ENCODE measurements at places on chromosomes 3 and 15.
A peak's percentile ranks its signal among the peaks of the same experiment; 100 is the strongest.

- peak; percentile 52 for DNase-seq
Measured at GRCh38 chr3:79032686-79033318, 735.0 kb downstream of the ROBO1 start.

DNA sequence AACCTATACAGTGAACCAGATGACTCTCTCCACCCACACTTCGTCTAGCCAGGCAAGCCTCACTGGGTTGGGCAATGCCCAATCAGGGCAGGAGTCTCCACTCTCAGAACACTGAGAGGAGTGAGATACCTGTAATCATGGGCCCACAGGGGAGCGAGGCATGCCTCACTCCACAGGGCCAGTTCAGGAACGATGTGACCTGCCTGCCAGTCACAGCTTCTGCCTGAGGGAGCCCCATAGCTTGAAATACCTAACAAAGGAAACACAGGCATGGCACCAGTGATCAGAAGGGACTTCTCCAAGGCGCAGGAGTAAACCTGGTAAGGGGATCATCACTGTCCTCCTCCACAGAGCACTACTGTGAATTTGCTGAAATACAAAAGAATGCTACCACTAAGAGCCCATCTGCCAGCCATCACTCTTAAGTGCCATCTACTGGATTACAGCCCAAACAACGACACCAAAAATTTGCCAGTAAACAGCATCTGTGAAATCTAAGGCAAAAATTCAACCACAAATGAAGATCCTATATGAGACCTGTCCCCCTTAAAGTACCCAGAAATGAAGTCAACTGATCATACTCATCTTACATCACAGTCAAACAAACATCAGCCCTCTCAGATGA lies 689.9 kb upstream of the SEMA6D start:
- no peak for DNase-seq

DNA sequence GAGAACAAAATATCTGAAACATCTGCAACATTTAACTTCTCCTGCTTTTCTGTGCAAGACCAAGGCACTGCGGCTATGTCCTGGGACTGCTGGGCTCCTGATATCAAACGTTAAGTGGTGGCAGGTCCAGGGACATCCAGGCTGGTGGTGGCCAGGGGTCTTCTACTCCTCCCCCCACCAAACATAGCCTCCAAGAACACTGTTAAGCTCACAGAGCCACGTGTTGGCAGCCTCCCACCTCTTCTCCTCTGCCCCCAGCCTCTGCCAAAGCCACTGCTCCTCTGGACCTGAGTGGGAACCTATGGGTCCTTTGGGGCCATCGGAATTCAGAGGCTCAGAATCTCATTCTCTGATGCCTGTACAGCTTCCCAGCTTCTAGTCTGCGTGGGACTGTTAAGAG lies 325.7 kb downstream of the ARRDC4 start:
- DNase-seq = no peak

DNA sequence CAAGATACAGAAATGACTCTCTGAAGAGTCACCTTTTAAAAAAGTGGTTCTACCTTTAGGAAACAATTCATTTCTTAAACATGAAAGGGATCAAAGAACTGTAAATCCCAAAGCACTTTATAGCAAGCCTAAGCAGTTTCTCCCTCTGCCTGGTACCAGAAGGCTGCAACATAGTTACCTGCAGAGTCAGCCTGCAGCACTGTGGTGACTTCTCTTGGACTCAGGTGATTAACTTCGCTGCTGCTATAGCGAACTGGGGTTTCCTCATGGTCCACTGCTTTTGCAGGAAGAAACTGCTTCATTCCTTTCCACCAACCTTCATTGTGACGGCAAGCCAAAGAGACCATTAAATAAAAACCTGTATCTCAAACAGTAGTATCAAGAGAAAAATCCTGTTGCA lies 37.3 kb downstream of the ST3GAL6 start:
- no peak for DNase-seq

GRCh38 chr3:192068464-192069254 lies 607.7 kb downstream of the PYDC2 start:
- no peak for DNase-seq

DNA sequence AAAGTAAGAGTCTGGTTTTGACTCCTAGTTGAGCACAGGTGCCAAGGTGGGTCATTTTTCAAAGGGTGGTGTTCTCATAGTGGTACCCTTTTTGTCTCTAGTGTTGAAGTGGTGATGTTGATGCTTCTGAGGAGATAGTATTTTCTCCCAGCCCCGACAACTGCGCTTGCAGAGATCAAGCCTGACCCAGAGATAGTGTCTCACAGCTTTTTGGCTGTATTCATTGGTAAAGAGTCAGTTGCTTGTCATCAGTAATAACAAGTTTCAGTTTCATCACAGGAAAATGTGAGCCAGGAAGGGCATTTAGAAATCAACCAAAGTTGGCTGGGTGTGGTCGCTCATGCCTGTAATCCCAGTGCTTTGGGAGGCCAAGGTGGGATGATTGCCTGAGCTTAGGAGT lies 139.3 kb downstream of the NFKBIZ start:
- DNase-seq = no peak

DNA sequence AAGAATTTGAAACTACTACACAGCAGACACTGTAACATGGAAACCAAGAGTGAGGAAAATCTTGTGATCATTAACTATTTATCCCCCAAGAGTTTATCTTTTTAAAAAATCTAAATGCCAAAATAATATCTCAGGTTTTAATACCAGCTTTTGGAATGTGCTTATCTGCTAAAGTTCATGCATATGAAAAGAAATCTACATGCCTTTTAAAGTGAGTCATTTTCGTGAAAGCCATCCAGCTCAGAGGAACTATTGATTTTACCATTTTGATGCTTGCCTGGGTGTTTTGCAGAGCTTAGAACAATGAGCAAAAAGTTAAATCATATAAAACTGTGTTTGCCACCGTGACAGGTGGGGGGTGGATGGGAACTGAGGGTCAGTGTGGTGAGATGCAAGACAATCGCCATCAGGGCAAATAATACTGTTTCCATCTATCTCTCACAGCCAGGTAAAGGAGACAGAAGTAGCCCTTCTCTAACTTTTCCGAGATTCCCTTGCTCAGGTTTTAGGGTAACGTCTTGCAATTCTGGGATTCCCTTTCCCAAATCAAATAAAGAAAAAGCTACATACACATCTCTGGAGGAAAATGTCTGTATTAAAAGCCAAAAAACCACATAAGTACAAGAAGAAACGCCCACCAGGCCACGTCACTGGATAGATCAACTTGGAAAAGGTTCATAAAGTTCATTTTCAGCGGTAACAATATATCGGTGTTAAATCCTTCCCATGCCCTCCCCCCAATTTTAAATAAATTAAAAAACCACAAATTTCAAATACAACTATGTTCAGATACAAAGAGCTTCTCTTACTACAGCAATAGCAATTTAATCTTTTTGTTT lies 2.0 kb downstream of the TMEM158 start:
- no peak for DNase-seq

DNA sequence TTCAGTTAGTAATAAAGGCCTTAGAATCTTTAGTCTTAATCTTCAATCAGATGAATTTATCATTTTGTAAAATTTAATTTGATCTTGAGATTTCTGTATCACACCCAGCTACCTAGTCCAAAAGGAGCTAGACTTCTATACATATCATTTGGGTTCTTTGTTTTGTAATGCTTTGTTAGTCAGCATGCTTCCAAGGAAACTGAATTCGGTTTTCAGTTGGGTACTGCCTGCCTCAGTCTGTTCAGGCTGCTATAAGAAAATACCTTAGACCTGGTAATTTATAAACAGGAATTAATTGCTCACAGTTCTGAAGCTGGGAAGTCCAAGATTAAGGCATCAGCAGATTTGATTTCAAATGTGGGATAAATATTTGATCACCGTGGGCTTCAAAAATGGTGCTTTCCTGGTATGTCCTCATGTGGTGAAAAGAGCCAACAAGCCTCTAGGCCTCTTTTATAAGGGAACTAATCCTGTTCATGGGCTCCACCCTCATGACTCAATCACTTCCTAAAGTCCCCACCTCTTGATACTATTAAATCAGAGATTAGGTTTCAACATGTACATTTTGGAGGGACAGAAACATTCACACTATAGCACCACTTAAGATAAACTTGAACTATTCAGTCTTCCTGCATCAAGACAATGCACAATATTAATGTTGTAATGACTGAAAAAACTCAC lies 800.7 kb downstream of the NAALADL2 start:
- no peak for DNase-seq

GRCh38 chr15:29141308-29142128 lies 128.1 kb downstream of the NSMCE3 start:
- no peak for DNase-seq

DNA sequence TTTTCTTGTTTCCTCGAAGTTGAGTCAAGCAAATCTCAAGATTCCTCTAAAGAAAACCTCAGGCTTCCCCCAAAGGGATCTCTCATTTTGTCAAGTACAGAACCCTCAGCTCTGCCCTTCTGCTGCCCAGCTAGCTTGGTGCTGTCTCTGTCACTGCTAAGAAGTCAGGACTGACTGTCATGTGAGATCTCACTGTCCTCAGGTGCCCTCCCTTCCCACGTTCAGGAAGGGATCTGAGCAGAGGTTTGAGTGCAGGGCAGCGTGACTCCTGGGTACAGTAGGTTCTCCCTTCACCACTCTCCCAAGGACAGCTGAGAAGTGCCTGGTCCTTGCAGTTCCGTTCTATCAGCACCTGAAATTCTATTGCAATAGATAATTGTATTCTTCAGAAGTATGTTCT lies 229.7 kb downstream of the SLCO3A1 start:
- DNase-seq = no peak

DNA sequence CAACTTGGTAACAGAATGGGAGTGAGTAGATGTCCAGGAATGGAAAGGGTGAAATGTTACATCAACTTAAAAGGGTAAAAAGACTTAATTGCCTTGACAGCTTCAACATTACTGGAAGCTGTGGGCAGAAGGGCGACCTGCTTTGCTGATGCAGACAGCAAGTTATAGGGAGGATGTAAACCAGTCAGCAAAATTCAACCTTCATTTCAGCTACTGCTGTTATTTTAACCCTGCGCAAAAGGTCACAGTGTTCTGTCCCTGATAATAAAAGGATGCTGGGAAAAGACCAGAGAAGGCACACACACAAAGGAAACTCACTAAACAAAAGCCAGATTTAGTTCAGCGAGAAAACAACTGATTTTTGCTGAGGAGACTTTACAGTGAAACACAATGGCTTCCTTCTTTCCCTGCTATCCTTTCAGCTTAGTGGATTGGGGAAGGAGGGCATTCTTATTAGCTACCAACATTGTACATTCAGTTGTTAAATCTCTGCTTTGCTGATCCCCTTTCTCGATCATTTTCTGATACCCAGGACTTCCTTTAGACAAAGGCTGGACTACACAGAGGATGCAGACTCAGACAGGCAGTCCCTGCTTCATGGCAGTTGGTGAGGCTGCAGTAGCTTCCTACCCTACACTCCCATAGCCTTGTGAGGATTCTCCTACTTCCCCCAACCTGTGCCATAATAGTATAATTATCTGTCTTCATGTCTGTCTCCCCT lies 62.0 kb downstream of the P3H2 start:
- no peak for DNase-seq

- DNase-seq = no peak
Measured at GRCh38 chr15:51193526-51193925, 98.8 kb upstream of the TNFAIP8L3 start.

DNA sequence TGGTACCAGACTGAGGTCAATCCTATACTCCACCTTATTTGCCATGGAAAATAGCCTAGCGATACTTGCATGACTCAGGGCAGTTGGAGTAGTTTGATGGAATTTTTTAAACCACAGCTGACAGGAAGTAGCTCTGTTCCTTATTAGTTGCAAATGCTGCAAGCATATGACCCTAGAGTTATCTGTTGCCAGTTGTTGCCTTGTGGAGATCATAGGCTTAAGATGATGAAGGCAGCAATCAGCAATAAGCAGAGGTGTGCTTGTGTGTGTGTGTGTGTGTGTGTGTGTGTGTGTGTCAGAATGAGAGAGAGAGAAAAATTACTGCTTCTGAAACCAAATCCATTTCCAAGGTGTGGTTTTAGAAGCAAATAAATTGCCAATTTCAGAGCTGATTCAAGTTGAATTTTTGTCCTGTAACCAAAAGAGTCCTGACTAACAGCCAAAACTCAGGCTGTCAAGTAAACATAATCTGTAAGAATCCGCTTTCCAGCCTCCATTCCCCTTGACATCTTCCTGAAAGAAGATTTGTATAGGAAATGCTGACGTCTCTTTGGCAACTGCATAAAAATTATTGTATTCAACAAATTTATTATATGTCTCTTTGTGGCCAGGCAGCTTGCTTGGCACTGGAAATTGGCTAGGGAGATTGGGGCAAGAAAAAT lies 141.2 kb downstream of the SERPINI1 start:
- DNase-seq = no peak

- DNase-seq = no peak
Measured at GRCh38 chr3:127156338-127157050, 36.4 kb upstream of the PRR23E start.

- DNase-seq = peak; percentile 17
Measured at GRCh38 chr3:119559441-119559963, at the start of gene CD80. TSS of gene CD80 (minus strand) at chr3:119559614. CDS start at chr3:119557728, 1,886 bp downstream.

DNA sequence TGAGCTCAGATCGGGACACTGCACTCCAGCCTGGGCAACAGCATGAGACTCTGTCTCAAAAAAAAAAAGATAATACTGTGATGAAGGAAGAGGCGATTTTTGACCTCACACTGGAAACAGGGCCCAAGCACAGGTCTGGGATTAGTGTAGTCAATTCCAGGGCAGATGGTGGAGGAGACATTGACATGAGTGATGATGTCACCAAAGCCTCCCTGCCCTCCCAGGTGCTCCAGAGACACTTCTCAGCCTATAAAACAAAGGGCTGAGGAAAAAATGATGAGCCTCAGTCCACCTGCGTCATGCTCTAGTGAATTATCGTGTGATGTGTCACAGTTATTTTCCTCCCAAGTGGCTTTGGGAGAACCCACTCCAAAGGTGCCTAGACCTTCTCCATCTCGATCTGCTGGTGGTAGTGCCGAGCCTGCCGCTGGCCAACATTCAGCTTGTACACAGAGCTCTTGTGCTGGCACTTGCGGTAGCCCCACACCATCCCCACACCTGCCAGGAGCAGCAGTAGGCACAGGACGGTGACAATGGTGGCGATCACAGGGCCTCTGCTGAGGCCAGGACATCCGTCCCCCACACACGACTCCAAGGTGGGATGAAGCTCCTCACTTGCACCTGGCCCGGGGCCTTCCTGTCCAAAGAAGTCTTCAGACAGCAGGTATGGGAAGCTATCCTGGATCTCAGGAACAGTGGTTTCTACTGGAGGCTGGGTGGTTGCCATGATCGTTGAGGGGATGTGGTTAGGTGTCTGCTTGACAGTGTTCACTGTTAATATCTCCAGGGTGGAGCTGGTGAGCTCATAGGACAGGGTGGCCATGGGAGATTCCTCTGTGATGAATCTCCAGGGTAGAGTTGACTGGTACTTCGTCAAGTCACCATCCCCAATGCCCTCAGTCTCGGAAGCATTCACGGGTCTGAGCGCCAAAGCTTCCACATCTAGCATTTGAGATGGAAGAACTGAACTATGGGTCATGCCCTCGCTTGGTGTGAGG lies 38.8 kb downstream of the CRTAP start:
- DNase-seq = no peak

DNA sequence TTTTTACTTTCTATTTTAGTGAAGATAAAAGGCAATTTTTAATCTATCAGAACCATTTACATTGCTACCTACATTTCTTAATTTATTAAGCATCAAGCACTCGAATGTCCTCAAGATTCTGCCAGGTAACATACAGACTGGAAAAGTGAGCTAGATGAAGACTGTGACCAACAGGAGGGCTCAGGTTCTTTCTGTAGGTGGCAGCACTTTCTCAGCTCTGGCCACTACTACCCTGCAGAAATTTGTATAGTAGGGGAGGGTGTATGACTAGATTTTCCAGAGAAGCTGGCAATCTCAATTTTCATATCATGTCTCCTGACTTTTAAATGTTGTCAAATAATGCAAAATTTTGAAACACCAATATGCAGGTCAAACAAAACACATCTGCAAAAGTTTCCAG lies 165.0 kb upstream of the SUCLG2 start:
- no peak for DNase-seq
